ENCODE measurements at places on chromosomes 6 and 20.
A peak's percentile ranks its signal among the peaks of the same experiment; 100 is the strongest.

GRCh38 chr6:159151266-159151855 is 17.8 kb upstream of the FNDC1 start:
- peak; percentile 11 for DNase-seq

- peak; percentile 14 for DNase-seq
Observed at GRCh38 chr6:42021847-42022754, 28.2 kb upstream of the TAF8 start.

DNA sequence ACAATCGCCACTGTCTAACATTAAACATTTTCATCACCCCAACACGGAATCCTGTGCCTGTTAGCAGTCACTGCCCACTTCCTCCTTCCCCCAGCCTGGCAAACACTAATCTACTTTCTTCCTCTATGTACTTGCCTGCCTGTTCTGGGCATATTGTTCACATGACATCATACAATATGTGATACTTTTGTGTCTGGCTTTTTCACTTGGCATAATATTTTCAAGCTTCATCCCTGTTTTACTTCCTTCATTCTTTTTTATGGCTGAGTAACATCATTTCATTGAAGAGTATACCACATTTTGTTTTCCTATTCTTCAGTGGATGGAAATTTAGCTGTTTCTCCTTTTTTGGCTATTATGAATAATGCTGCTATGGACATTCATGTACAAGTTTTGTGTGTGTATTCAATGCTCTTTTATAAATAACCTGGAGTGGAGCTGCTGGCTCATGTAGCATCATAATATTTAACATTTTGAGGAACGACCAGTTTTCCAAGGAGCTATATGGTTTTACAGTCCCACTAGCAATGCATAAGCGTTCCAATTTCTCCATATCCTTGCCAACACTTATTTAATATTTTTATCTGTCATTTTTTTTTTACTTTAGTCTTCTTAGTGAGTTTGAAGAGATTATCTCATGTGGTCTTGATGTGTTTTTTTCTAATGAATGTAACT is 360.1 kb downstream of the HDGFL1 start:
- DNase-seq = no peak

DNA sequence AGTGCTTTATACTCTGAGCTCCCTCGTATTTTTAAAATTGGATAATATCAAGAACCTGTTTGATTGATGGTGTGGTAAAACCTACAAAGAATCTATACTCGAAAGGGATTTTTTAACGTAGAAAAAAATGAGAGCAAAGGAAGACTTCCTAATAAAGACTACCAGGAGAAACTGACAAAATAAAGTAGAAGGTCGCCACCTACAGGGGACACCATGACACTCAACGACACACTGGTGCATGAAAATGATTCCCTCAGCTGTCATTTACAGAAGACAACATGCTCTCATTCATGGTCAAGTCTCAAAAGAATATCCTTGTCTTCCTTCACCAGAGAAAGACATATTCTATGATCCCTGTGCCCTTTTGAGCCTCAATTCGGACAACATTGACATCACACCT is 10.1 kb upstream of the NHSL1 start:
- no peak for DNase-seq

DNA sequence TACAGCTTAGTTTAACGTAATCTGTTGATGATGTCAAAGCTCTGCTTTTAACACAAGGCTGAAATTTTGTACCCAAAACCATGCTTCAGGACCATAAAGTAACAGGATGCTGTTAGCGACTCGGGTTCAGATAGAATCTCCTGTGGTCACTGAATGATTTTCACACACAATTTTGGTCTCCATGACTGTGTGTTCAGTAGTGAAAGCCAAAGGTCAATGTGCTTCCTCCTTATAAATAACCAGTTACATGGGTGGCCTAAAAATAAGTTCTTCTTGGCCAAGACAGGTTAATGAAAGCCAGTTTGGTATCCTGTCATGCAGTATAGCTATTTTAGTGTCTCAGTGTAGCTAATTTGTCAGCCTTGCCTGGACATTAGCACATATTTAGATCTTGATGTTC is 19.1 kb upstream of the LOC128125822 start:
- no peak for DNase-seq

- DNase-seq = no peak
Observed at GRCh38 chr6:54419885-54420284, 111.6 kb downstream of the TINAG start.

- no peak for DNase-seq
Observed at GRCh38 chr6:33206864-33207551, 1.3 kb upstream of the RING1 start.

DNA sequence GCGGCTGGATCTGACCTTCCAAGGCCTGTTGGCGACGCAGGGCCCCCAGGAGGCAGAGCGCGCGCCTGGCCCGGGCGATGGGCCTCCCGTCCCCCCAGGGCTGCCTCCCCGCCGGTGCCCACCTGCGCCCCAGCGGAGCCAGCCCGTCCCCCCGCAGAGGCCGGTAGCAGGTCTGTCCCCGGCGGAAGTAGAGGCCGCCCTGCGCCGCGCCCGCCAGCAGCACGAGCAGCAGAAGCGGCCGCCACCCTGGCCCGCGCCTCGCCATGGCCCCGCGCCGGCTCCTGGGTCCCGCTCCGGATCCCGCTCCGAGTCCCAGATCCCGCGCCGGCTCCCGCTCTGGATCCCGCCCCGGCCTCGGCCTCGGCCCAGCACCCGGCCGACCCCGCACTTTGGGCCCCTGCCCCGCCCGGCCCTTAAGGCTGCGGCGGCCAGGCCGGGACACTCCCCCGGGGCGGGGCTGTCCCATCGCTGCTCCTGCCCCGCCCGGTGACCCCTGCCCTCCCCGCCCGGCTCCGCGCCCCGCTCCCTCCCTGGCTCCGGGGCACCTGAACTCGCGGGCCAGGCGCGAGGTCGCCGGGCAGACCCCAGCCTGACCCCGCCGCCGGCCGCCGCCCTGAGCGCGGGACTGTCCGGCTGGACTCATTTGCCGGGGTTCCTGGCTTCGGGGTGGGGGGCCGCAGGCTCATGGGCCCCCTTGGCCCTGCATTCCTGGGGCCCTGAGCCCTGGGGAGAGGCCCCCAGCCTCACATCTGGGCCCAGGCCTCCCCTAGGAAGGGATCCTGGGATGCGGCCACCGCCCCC is at the start of gene CTSZ:
Gene CTSZ, minus strand, starts transcription at position 391 of the 801 bp plus-strand sequence. Its CDS starts 126 bp downstream, at position 265.
- DNase-seq = no peak

GRCh38 chr6:33088258-33088930 is 12.6 kb downstream of the HLA-DPB1 start:
- DNase-seq = no peak

DNA sequence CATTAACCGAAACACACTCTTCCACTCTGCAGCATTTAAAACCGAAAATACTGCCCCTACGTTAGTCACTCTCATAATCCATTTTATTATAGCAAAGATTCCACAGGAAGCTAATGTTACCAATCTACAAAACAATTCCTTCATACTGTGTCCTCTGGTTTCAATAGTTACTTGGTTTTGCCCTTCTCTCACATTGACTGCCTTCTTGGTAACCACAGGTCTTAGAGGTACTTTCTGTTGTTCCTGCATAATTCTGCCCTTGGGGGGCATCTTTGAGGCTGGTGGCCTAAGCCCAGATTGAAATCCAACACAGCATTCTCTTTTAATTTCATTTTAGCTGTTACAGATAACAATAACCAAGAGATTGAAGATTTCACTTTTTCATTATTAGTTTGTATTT is 9.8 kb upstream of the DCBLD1 start:
- no peak for DNase-seq

DNA sequence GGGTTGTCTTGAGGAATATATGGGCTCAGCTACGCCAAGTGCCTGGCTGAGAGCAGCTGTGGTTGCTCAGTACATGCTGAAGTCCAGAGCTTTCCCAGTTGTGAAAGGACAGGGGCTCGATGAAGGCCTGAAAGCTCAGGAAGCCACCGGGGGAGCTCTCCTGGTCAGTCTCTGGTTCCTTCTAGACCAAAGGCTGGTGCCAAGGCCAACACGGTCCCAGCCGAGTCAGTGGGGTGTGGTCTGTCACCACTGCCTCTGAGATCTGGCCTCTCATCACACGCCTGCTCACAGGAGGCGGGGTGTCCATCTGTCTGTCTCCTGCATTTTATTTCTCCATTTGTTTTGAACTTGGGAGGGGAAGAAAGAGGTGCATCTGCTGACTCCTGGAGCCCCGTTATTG is 4.9 kb upstream of the FAM83C start:
- no peak for DNase-seq

GRCh38 chr6:130043344-130043743 is 25.0 kb downstream of the L3MBTL3 start:
- no peak for DNase-seq

DNA sequence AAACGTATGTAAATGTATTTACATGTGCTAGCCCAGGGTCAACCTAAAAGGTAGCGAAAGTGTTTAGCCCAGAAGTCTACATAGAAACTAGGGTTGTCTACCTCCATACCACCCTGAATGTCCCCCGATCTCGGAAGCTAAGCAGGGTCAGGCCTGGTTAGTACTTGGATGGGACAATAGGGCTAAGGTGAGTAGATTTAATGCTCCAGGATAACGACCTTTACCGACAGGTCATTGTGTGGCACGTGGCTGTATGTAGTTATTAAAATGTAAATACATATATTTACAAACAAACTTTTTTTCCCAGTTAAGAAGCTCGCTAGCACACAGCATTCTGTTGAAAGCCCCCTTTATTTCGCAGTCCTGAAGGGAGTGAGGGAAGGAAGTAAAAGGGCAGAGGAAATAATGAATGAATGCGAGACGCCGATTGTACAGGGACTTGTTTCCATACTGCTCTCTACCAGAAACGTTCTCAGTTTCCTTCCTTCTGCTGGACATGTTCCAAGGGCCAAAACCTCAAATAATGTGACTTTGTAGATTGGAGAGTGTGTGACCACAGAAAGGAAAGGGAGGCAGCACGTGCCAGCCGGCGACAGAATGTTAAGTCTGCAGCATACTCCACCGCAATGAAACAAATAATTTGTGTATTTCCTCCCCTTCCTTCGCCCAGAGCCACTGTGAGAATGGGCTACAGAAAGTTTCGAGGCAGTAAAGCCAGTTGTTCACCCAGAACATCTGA is 612 bp downstream of the ADAT2 start:
- no peak for DNase-seq

DNA sequence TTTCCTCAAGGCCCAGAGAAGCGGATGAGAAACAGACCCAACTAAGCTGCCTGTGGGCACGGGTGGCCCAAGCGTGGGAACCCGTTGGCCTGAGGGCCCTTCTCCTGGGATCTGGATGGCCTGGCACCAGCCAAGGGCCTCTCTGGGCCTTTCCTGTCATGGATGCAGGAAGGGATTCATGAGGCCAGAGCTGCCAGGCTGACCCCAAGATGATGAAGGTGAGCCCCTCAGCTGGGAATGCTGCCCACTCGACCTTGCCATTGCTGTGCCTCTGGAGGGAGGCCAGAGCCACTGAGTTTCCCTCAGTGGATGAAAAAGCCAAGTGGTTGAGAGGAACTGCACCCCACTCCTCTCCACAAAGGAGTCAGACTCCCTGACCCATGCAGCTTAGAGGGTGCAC is 171.2 kb downstream of the VEGFA start:
- no peak for DNase-seq

GRCh38 chr6:4941782-4942672 is 61.8 kb downstream of the RPP40 start:
- DNase-seq = peak; percentile 6

GRCh38 chr6:41931792-41932191 is 9.8 kb downstream of the CCND3 start:
- DNase-seq = no peak

GRCh38 chr20:44495802-44496481 is 20.3 kb downstream of the TTPAL start:
- no peak for DNase-seq

GRCh38 chr6:158663625-158664165 is 13.8 kb downstream of the SYTL3 start:
- DNase-seq = no peak

DNA sequence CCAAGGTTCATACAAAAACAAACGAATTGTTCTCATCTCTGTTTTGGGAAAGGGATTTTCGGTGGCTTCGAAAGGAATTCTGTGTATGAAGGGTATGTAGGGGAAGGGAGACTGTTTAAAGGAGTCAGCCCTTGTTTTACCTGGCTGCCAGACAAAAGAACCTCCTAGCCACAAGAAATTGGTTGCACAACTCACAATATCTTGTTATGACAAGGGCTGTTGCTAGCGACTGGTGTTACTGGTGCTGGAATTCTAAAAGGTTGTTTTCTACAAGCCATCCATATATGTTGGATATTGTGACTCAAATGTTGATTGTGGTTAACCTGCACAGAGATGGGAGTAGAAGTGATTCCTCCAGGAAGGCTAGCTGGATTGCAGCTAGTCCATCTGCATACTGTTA is 34.6 kb upstream of the CITED2 start:
- no peak for DNase-seq

GRCh38 chr20:2000285-2000684 is 6.4 kb upstream of the PDYN start:
- DNase-seq = no peak

GRCh38 chr20:45685896-45686295 is 15.9 kb upstream of the WFDC11 start:
- DNase-seq = no peak

DNA sequence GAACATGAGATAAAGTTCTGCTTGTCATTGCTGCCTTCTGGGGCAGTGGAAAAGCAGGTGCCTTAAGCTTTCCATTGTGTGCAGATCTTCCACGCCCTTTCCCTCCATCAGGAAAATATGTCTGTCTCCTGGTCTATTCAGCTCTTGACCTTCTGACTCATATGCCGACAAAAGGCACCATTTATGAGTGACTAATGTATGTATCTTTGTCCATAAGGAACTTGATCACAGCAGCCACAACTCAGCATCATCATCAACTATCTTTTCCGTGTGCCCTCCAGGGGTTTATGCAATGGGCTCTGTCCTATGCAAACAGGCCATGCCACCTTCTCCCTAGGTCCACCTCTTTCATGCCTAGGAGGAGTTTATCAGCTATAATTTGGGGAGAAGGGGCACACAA is 102.7 kb upstream of the QKI start:
- no peak for DNase-seq

DNA sequence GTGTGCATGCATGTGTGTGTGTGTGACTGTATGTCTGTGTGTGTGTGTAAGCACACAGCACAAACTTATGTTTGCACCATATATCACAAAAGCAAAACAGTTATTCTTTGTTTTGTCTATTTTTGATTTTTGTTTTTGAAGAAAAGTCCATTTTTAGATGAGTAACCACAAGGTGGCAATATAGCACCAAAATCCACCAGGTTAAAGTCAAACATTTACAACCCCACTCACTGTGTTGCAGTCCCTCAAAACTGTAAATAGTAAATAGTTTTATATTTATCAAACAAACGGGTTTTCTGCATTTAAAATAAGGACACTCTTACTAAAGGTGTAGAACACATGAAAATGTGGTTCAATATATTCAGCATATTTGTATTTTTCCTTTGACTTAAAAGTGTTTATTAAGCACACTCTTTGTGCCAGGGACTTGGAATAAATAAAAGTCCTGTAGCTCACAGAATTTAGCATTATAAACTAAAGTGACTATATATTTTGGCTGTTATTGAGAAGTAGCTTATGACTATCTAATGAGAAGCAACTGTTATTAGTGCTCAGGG is 118.5 kb downstream of the GFRAL start:
- DNase-seq = no peak

Data from stimulated activated CD8-positive, alpha-beta memory T cell treated with anti-CD3 and anti-CD28 coated beads, Interleukin-15, amount 100 ng/mL, for 1 hour (primary cell).